ENCODE measurements at places on chromosomes 2 and 18.

DNA sequence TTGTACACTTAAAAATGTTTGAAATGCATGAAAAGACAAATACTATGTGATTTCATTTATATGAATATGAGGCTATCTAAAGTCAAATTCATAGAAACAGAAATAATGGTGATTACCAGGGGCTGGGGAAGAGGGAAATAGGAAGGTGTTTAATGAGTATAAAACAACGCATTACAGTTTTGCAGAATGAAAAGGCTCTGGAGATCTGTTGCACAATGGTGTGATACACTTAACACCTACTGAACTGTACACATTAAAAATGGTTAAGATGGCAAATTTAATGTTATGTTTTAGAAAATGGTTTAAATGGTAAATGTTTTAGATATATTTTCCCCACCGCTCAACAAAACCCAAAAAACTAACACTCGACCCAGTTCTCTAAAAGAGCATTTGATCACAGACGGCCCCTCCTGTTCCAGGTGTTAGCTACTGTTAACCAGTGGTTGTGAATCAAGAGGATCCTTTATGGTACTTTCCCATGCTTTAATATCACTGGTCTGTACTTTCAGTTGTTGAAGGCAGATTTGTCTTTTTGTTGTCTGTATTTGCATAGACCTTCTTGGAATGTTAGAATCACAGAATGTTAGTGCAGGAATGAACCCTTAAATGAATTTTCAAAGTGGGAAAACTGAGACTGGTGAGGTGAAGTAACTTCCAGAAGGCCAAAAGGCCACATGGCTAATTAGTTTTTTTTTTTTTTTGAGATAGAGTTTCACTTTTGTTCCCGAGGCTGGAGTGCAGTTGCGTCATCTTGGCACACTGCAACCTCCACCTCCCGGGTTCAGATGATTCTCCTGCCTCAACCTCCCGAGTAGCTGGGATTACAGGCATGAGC is 10.2 kb downstream of the RAB10 start:
- DNase-seq, result peak; percentile 22

GRCh38 chr18:64707052-64707451 is 558.2 kb upstream of the LINC00305 start:
- DNase-seq, result no peak

- DNase-seq, result peak; percentile 52
Observed at GRCh38 chr2:43088143-43089073, 138.0 kb downstream of the ZFP36L2 start.

- no peak for DNase-seq
Observed at GRCh38 chr2:205650931-205651330, 31.4 kb upstream of the NRP2 start.

DNA sequence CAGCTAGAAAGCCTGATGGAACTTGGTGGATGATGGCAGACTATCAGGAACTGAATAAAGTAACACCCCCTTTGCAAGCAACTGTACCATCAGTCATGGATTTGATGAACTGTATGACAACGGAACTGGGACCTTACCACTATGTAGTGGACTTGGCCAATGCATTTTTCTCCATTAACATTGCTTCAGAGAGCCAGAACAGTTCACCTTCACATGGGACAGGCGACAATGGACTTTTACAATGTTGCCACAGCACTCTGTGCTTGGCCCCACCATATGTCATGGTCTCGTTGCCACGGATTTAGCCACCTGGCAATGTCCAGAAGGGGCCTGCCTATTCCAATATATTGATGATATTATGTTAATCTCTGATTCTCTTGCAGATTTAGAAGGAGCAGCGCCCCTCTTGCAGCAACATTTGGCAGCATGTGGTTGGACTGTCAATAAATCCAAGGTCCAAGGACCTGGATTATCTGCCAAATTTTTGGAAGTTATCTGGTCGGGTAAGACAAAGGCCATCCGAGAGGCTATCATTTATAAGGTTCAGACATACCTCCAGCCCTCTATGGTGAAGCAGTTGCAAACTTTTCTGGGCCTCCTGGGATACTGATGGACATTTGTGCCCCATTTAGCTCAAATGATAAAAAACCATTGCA is 52.2 kb upstream of the ZC3H15 start:
- DNase-seq, result no peak

DNA sequence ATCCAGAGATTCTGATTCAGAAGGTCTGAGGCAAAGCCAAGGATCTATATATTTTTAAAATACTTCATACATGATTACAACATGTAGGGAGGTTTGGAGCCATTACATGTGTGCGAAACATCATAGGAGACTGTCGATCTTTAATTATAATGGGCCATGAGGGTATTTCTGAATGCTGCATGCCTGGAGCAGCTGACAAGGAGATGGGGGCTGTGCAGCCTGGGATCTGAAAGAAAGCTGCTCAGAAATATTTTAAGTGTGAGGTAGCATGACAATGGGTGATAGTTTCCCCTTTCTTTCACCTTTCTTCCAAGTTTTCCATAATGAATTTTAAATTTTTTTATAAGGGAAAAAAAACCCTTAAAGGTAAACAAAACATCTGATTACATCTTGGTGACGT is 102.0 kb upstream of the DNMT3A start:
- no peak for DNase-seq

GRCh38 chr18:59893971-59894370 is 5.8 kb upstream of the PMAIP1 start:
- DNase-seq, result peak; percentile 66

DNA sequence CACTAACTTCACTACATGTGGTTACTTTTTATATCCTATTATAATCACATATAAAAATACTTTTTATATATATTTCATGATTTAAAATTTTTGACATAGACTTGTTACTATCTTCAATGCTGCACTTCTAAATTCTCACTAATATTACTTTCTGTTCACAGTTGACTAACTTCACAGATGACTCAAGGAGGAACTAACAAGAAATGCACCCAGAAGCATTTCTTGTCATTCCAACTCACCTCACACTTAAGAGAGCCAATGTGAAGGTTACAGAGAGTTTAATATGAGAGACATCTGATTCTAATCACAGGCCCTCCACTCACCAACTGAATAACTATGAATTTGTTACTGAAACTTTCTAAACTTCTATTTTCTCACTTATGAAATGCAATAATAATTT is 399.8 kb upstream of the SLC8A1 start:
- DNase-seq, result no peak

DNA sequence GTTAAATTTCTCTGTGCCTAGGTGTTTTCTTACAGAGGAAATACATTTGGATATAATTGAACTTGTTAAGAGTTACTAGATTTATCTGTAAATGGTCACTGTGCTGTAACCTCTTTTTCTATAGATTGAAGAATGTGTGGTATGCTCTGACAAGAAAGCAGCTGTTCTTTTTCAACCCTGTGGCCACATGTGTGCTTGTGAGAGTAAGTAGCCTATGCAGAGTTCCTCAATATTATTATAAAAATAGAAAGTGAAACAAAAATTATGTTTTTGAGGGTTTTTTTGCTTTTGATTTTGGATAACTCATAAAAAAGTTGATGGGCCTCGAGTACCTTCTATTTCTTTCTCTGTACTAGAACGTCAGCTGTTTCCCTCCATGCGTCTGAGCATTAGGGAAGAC is 112.4 kb downstream of the MIB1 start:
- DNase-seq, result no peak

GRCh38 chr2:49950646-49951045 is 796.3 kb upstream of the FSHR start:
- no peak for DNase-seq

GRCh38 chr2:63192889-63193774 is 142.5 kb downstream of the OTX1 start:
- DNase-seq, result no peak

GRCh38 chr2:118841450-118841827 is 6.0 kb downstream of the EN1 start:
- no peak for DNase-seq

DNA sequence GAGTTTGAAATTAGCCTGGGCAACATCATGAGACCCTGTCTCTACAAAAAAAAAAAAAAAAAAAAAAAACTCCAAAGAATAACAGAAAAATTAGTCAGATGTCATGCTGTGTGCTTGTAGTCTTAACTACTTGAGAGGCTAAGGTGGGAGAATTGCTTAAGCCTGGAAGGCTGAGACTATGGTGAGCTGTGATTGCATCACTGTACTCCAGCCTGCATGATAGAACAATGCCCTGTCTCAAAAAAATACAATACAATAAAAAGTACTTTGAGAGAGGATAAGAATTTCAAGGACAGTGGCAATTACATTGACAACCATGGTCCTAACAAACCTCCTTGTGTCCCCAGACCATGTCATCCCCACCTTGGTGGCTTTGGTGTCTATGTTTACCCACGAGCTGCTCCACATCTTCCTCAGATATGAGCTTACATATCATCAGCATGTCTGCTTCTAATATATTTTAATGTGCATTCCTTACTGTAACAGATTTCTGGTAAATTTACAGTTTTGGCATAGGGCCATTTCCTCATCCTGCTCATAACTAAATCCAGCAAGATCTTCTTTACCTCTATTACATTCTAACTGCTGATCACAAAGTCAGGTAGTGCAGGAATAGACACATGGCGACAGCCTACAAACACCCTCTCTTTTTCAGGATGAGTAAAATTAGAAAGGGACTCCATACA is 437.7 kb upstream of the HNRNPA3 start:
- no peak for DNase-seq

- peak; percentile 91 for DNase-seq
Observed at GRCh38 chr18:61949946-61950345, 57.1 kb upstream of the RNF152 start.

- peak; percentile 21 for DNase-seq
Observed at GRCh38 chr2:25894135-25894830, 16.0 kb upstream of the ASXL2 start.

DNA sequence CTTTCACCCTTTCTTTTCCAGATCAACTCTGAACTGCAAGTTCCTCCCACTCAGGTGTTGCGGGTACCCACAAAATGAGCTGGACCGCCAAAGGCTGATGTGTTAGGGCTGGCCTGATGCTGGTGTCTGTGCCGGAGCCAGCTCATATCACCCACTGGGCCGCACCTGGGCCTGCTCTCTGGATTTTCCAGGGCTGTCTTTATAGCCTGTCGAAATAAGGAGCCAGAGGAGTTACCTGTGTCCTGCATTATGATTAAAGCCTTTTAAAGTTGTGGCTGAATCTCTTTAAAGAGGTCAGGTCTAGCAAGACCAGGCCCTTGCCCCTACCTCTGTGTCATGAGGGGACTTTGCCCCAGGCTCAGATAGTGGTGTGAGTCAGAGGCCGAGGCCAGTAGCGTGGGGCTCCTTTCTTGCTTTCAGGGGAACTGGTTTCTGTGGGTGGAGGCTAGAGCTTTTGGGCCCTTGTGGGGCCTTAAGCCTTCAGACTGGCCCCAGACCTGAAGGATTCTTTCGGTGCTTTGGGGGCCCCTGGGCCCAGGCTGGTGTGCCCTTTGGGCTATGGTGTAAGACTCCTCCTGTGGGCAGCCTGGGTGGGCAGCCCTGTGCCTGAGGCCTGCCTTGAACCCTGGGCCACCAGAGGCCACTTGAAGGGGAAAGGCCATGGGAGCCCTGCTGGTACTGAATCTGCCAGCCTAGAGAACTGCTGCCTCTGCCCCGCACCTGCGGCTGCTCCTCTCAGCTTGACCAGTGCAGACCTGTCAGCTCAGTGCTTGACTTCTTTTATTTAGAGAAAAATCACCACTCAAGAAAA is 21.3 kb downstream of the OTOF start:
- DNase-seq, result peak; percentile 77

DNA sequence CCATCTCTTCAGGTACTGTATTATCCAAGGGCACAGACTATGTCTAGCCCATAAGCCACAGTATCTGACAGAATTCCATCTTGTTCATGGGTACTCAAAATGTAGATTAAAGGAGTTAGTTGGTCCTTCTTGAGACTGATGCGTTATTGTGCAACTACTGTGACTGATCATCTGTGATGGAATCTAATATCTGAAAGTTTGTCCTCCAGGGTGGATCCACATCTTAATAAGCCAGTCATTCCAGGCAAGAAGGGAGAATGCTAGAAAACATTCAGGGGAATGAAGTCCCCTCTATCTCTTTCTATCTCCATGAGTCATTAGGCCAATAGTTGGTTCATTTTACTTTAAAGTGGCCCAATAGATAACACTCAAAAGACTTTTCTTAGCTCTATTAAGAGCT is 252.6 kb downstream of the EXOC6B start:
- DNase-seq, result no peak

DNA sequence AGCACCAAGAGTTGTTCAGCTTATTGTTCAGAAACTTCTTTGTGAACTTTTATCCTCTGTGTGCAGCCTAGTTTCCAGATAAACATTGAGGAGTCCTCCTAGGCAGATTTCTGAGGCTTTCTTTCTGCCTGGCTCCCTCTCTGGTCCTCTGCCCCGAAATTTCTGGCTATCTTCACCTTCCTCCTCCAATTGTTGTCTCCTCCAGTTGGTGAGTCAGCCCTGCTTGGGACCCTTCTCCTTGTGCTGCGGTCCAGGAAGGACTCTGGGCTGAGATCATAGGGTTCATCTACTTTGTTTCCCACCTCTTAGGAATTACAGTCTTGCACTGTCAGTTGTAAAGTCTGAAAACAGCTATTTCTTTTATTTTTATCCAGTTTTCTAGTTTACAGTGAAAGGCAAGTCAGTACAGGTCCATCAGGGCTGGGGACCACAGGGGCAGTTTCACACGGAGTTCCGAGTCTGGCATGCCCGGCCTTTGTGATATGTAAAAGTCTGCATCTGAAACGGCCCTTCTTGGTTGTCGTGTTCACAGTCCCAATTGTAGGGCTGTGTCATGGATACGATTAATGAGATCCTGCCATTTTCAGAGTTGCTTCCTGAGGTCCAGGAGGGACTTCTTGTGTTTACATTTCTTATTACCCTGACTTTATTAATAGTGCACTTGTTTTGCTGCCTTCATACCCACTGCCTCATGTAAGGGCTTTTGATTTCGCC is 100.8 kb downstream of the SMC6 start:
- DNase-seq, result no peak

DNA sequence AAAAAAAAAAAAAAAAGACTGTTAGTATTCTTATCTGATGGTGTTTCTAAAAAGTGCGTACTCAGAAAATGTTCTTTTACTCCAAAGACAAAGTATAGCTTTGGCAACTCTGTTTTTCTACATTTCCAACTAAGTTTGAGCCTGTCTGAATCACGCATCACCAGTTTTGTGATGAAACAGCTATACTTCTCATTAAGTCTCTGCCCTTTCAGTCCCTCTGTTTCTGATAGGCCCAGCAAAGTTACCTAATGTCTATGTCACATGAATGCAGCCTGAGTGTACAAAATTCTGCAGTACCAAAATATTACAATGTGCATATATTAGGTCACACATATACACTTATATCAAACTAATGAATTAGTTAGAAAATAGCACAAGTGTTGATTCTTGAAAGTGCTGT is 22.4 kb downstream of the TWSG1 start:
- DNase-seq, result no peak

- no peak for DNase-seq
Observed at GRCh38 chr2:131056204-131056931, 36.9 kb downstream of the FAM168B start.

DNA sequence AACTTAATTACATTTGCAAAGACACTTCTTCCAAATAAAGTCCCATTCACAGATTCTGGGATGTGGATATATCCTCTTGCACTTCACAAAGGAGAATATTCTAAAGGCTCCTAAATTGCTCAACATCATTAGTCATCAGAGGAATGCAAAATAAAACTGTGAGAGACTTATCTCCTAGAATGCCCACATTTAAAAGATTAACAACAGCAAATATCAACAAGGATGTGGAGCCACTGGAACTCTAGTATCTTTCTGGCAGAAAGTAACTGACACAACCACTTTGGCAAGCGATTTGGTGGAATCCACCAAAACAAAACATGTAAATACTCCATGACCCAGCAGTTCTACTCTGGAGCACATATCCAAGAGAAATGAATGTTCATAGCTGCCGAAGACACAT is 4.6 kb downstream of the NEU2 start:
- peak; percentile 76 for DNase-seq

Data from M059J (cell line).